ENCODE measurements at places on chromosomes 1 and 21.

DNA sequence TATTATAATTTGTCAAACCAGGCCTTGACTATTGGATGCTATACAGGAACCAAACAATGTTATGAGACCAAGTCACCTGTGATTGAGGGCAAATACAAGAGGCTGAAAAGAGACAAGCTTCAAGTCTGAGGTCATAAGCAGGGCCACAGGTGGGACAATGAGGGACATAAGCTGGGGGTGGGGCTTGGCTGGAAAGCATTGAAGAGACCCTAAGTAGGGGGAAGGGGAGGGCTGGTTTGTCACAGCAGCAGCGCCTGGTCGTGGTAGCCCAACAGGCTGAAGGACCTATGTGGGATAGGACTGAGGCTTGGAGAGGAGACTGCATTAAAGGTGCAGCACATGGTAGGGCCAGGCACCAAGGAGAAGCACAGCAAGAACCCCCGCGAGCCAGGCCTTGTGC is 17.9 kb downstream of the HMGN2 start:
- DNase-seq = no peak

- DNase-seq = peak; percentile 91
Observed at GRCh38 chr1:16076031-16076864, 2.8 kb upstream of the FAM131C start.

DNA sequence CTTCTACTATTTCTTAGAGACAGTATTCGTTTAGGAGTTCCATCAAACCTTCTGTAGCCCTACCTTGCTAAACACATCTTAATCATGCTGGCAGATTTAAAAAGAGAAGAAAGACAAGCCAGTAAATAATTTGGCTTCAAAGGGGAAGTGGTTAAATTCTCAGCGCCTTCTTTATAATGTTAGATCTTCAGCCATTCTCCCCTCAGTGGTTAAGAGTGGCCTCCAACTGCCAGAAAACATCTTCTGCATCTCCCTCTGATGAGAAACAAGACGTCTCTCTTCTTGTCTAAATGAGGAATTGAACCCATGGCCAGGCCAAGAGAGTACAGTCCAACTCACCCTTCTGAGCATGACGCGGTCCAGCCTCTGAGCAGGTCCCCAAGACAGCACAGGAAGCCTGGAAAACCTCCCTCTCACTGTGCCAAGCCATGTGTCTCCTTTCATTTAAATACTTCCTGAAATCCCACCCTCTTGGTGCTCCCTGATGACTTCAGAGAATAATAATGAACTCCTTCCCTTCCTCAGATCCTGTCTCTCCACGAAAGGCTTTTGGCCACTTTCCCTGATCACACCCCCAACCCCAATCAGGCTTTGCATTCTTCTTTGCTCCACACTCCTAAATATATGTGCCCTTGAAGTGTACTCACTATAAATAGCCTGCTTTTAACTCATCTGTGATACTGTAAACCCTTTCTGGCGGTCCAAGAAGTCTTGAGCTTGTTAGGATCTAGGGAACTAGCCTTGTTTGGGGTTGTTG is 16.4 kb upstream of the LRRC52 start:
- DNase-seq = no peak

- DNase-seq = no peak
Observed at GRCh38 chr1:234899730-234900072, 228.9 kb downstream of the TOMM20 start.

DNA sequence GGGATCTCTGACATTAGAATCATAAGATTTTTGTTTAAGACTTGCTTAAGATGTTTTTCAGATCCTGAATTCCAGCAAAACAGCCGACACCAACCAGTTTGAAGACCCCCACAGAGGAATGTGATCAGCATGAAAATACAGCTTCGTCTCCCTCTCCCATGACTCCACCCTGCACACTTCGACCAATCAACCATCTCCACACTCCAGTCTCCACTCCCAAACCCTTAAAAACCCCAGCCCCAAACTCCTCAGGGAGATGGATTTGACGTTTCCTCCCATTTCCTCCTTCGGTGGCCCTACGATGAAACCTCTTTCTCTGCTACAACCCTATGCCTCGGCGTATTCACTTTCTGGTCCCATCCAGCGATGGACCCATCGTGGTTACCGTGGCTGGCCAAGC is 30.1 kb upstream of the KIF26B start:
- no peak for DNase-seq

GRCh38 chr1:30378991-30379581 is 344.3 kb downstream of the MATN1 start:
- peak; percentile 21 for DNase-seq

DNA sequence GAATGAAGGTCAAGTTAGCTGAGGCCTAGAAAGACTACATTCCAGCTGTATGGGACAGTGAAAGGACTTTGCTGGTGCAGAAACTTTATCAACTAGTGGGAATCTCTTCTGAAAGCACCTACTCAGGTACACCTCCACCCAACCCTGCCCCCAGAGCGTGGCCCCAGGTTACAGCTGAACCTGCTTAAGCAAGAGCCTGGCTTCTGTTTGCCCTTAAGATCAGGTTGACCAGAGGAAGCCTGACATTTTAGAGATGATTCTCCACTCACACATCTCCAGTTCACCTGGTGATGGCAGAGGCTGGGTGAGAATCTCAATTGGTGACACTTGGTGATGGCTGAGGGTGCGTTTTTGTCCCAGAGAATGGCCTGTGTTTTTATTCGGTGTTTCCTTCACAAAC is 24.0 kb downstream of the ELAPOR1 start:
- DNase-seq = no peak

- peak; percentile 62 for DNase-seq
Observed at GRCh38 chr1:225724251-225724650, 53.4 kb upstream of the SRP9 start.

Measured in bronchial epithelial cell (primary cell).